ENCODE measurements at places on chromosomes 2 and 18. TPM values are rescaled to one million over a fixed set of nuclear protein-coding genes. Genes with fewer than 3 reads are reported as not detected.

DNA sequence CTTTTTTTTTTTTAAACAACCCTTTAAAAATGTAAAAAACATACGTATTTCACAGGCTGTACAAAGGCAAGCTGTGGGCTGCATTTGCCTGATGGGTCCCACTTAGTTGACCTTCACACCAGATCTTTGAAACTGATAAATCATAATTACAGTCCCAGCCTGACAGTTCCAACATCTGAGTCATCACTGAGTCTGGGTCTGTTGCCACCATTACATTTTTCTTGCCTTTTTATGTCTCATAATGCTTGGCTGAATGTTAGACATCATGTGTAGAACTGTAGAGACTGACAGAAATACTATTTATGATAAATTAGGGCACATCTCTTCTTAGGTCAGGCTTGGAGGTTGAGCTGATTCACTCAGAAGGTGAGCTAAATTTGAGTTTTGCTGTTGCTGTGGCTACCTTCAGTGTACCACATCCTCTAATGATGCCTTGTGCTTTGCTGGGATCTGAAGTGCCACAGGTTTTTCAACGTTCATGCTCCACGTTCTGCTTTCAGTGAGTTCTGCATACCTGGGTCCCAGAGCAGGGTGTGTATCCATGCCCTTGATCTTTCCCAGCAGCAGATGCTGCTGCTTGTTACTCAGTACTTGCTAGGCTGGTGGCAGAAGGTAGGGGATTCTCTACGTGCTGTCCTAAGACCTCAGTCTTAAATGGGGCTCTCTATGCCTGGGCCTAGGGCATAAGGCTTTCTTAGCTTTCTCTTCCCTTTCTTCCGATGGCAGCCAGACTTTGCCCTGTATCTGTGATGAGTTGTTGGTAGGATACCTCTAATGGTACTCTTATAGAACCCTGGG, 160.6 kb upstream of the SMAD7 start:
- H3K36me3 ChIP-seq: no peaks in the 10 kb centered on the region
- H3K27ac ChIP-seq: no peak overlapping the region
- H3K27me3 ChIP-seq: no peaks in the 10 kb centered on the region
- H3K4me3 ChIP-seq: no peak overlapping the region

Gene RFX8
- not detected for total RNA-seq

Gene TUBA4B
- total RNA-seq: not detected

Gene UGT1A6
- not detected for total RNA-seq

DNA sequence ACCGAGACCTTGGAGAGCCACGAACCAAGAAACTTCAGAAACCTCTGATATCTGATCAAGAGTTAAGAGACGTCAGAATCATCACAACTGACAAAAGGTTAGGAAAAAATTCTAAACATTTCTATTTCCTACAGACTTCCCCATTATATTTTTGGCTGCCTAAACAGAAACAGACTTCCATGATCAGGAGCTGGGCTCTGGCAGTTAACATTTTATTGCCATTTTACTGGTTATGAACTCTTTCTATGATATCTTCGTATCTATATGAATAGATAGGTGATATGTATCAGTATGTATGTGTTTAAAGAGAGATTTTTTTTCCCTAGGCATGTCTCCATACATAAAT, 31.1 kb upstream of the PPP1R1C start:
- no peak overlapping the region for H3K4me3 ChIP-seq
- H3K4me1 ChIP-seq: no peaks in the 10 kb centered on the region
- H3K27ac ChIP-seq: no peak overlapping the region

- H3K36me3 ChIP-seq: no peaks in the 10 kb centered on the region
- H3K27ac ChIP-seq: no peak overlapping the region
Observed at GRCh38 chr2:96931966-96932365, 54.4 kb downstream of the FAM178B start.

Gene PER2
- 3.9 TPM for total RNA-seq

All from adrenal gland (tissue), 19 donors.